Skeletal muscle cell (primary cell): ENCODE measurements at places on chromosomes 2 and 18.

DNA sequence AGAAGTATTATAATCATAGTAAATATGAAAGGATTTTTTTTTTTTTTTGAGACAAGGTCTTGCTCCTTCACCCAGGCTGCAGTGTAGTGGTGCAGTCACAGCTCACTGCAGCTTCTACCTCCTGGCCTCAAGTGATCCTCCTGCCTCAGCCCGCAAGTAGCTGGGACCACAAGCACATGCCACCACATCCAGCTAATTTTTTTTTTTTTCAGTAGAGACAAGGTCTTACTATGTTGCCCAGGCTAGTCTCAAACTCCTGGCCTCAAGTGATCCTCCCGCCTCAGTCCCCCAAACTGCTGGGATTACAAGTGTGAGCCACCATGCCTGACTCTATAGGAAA, 301.6 kb upstream of the STON1 start:
- no peak for DNase-seq

- no peak for DNase-seq
Measured at GRCh38 chr2:239598011-239598731, 197.4 kb upstream of the HDAC4 start.

DNA sequence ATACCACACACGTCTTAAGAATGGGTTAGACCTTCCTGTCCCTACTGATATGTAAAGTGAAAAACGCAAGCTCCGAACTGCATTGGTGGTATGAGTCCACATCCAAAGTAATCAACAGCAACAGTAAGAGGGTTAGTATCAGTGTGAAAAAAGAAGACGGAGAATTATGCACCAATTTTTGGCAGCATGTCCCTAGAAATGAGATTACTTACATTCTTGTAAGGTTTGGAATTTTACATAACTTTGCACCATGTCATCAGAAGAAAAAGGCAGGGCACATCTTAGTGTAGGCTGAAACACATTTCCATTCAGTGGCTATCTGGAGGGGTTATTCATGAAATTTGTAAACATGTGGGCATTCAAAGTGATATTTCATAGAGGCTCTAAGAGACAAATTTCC, 88.2 kb downstream of the LONRF2 start:
- no peak for DNase-seq

GRCh38 chr2:11698009-11698922, 28.3 kb upstream of the NTSR2 start:
- DNase-seq: peak; percentile 78

GRCh38 chr2:68320118-68320641, 431 bp upstream of the CNRIP1 start:
- DNase-seq: no peak

- DNase-seq: peak; percentile 56
Measured at GRCh38 chr2:105438104-105438929, 39.5 kb upstream of the FHL2 start.

DNA sequence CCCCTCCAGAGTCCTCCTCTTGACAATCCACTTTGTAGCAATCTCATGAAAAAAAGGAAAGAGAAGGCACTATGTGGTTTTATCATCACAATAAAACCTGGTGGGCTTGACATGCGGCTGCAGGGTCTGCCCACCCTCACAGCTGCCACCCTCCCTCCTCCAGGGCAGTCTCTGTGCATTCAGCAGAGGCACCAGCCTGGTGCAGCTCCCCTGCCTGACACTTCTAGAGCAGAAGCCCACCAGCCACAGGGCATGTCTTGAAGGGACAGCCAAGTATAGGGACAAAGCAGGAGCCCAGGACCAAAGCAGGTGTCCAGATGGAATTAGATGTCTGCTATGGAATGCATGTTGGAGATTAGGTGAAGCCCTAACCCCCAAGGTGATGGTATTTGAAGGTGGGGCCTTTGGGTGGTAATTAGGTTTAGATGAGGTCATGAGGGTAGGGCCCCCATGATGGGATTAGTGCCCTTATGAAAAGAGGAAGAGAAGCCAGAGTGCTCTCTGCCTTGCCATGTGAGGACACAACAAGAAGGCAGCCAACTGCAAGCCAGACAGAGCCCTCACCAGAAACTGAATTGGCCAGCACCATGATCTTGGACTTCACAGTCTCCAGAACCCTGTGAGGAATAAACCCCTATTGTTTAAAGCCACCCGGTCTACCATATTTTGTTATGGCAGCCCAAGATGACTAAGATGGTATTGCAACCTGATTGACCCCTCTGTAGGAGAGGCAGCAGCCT, 86.9 kb downstream of the MCFD2 start:
- DNase-seq: no peak

- DNase-seq: no peak
Measured at GRCh38 chr2:96248624-96249023, 17.2 kb downstream of the TMEM127 start.

DNA sequence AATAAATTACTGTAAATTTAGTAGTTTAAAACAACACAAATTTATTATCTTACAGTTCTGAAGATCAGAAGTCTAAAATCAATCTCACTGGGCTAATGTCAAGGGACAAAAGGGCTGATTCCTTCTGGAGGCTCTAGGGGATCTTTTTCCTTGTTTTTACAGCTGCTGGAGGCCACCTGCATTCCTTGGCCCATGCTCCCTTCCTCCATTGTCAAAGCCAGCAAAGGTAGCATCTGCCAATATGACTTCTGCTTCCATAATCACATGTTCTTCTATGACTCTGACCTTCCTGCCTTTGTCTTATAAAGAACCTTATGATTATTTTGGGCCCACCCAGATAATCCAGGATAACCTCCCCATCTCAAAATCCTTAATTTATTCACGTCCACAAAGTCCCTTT, 46.0 kb upstream of the FAM136A start:
- DNase-seq: no peak

DNA sequence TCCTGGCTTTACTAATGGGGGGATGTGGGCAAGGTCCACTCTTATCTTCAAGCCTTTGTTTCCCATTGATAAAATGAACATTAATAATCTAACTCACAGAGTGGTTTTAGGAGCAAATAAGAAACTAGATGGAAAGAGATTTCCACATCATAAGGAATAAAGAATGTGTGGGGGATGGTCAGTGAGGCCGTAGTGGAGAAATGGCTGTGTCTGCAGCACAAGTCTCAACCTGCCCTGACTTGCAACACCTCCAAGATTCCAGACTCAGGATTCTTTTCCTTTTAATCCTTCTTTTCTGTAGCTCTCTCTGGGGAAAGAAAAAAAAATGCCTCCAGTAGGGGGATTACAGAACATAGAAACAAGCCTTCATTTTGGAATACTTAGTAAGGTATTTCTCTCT, 124.2 kb upstream of the MEX3C start:
- DNase-seq: no peak

DNA sequence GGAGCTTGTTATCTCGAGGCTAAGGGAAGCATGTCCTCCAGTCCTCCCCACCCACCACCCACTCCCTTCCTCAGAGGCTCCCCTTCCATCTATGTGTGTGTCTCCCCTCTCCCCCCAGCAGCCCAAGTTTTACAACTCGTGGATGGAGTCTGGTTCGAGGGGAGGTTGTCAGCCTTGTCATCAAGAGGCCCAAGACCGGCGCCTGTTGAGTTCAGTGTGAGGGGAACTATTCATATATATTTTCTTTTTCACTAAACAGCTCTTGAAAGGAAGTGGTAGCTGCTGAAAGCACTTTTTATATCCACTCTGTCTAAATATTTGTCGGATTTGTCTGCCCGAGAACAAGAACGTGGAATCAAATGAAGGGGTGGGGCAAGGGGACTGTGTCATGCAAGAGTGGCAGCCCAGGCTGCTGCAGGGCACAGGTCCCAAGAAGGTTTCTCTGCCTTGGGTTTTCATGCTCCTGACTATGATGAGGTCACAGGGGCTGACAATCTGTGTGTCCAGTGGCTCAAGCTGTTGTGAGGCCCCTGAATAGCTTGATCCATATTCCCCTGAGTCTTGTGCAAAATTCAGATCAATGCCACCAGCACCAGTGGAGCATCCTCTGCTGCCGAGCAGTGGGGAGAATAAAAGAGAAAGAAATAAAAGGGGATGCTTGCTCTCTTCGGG, 35.0 kb downstream of the NRP2 start:
- DNase-seq: no peak

GRCh38 chr2:162018530-162018929, 55.5 kb downstream of the DPP4 start:
- no peak for DNase-seq

DNA sequence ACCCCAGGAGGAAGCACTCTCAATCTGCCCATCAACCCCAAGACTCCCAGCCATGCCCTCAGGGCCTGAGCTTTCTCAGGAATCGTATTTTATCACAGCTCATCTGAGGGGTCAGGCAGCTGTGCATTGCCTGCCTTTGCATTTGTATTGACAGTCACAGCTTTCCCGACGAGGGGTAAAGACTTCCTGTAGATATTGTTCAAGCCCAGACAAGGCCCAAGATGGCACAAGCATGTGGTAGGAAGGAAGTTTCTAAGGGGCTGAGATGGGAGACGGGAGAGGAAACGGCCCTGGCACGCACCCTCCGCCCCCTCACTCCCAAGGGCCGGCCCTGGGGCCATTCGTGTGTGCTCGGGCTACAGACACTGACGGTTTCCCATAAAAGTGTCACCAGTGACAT, 34.2 kb upstream of the PRLH start:
- no peak for DNase-seq

- DNase-seq: no peak
Measured at GRCh38 chr2:85861180-85861579, 27.6 kb downstream of the ST3GAL5 start.

DNA sequence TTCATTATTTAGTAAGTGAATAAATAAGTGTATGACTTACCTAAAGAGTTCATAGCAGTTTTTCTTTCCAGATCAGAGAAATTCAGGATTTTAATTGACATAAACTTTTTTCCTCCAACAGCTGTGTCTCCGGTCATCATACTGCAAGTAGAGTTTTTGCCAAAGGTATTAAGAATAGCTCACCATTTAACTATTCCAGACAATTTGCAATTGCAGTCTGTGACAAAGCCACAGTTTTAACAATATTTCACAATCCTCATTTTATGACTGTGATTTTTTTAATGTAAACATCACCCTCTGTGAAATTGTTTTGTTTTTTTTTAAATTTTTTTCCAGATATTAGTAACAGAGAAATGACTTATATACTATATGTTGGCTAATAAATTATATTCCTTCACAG, 199.1 kb downstream of the TRIB2 start:
- peak; percentile 23 for DNase-seq

DNA sequence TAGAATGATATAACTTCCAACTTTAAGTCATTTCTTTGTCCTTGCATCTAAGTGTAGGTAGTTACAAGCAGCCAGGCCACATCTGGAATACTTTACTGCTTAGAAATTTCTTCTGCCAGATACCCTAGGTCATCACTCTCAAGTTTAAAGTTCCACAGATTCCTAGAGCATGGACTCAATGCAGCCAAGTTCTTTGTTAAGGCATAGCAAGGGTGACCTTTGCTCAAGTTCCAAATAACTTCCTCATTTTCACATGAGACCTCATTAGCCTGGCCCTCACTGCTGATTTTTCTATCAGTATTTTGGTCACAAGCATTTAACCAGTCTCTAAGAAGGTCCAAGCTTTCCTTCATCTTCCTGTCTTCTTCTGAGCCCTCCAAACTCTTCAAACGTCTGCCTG, 7.8 kb upstream of the UGT1A9 start:
- no peak for DNase-seq

DNA sequence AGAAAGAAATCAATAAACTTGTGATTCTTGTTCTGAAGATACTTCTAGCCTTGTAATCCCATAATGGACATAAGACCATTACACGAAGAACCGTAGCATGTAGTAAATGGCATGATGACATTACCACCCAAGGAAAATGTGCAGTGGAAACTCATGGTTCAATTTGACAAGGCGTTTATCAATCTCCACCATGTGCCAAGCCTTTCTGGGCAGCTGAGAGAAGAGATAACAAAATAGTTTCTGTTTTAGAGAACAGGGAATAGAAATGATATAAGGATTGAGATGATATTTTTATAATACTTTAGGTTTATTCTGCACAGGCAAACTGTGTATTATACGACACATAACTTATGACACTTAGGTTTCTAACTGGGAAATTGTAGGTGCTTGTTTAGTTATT, 19.2 kb downstream of the ABI2 start:
- no peak for DNase-seq

DNA sequence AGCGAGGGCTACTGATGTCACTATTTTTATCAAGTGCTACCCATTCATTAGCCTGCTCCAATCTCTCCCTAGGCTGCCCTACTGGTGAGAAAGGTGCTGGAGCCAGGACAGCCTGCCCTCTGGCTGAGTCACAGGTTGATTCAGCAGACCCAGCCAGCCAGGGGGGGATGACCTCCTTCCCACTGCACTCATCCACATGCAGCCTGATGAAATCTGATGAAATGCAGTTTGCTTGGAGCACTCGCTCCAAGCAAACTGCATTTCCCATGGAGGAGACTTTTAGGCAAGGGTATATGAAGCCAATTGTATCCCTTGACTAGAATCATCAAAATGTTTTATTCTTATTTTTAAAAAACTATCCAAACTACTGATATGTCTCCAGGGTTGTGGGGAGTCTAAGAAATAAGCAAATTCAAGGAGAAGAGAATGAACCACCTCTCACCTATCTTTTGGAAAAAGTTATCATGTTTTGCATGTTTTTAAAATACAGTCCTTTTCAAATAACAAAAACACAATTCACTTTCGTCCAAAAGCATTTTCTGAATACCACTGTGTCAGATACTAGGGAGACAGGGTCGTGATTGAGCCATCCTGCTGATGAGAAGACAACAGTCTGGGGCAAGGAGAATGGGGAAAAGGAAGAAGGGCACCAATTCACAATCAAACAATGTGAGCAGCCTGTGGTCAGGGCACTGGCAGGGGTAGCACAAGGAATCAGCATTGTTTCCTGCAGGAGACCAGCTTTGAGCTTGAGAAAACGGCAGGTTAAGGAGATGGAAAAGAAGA, 128.3 kb downstream of the AFF3 start:
- DNase-seq: peak; percentile 94

- no peak for DNase-seq
Measured at GRCh38 chr18:76405280-76405679, 89.8 kb downstream of the ZNF516 start.

GRCh38 chr2:127659408-127660290, 13.7 kb downstream of the GPR17 start:
- no peak for DNase-seq

DNA sequence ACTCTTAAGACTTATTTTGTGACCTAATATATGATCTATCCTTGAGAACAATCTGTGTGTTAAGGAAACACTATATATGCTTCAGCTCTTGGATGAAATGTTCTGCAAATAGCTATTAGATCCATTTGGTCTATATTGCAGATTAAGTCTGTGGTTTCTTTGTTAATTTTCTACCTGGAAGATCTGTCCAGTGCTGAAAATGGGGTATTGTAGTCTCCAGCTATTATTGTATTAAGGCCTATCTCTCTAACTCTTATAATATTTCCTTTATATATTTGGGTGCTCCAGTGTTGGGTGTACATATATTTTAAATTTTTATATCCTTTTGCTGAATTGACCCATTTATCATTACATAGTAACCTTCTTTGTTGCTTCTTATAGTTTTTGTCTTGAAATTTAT, 992.7 kb upstream of the CDH2 start:
- no peak for DNase-seq

GRCh38 chr2:3885629-3886628, 182.6 kb downstream of the DCDC2C start:
- no peak for DNase-seq

- no peak for DNase-seq
Measured at GRCh38 chr2:142131010-142131669, at the start of gene LRP1B. TSS of gene LRP1B (minus strand) at chr2:142131016. CDS start at chr2:142130729, 287 bp downstream.

GRCh38 chr18:4399929-4400328, 55.2 kb downstream of the DLGAP1 start:
- DNase-seq: no peak
